CD4-positive, alpha-beta memory T cell (primary cell): ENCODE measurements at places on chromosomes 11 and 22.

- DNase-seq = no peak
These were observed 20.7 kb downstream of the DRD2 start for GRCh38 chr11:113454455-113454854.

DNA sequence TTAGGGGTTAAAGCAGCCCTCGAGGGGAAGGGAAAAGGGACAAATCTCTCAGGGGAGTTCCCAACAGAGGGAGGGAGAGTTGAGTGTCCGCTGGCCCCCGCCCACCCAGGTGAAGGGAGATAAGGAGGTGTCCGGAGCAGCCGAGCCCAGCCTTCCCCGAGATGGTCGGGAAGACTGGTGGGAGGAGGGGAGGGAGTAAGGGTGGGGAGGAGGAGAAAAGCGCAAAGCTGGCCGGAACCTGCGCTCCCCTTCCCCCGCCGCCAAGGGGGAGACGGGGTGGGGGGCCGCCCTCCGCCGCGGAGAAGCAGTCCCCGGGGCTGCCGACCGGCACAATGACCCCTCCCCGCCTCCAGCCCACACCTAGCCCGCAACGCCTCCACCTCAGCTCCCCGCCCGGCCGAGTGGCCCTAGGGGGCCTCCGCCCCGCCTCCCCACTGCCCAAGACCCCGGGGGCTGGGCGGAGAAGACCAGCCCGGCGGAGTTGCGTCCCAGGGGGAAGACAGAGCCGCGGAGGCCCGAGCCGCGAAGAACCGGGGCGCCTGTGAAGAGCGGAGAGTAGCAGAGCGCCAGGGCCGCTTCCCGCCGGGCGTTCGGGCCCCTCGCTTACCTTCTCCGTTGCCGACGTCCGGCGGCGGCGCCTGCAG lies 479 bp downstream of the RSF1 start:
- DNase-seq = no peak

DNA sequence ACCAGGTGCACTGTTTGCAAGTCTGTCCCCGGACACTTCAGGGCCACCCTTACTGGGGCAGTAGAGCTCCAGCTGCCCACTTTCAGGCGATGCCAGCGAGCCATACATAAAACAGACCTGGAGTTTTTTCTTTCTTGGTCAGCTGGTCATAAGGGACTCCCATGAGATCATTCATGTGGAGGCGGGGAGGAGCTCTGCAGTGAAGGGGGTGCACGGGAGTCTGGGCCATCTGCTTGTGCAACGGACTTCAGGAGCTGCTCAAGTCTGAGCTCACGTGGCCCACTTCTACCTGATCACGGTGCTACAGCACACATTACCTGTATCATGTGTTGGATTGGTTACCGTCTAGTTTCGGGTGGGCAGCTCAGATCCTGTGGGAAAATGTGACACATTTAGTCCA lies 9.2 kb upstream of the MRGPRF start:
- no peak for DNase-seq

- no peak for DNase-seq
These were observed 423.4 kb downstream of the GUCY1A2 start for GRCh38 chr11:106594751-106595351.

DNA sequence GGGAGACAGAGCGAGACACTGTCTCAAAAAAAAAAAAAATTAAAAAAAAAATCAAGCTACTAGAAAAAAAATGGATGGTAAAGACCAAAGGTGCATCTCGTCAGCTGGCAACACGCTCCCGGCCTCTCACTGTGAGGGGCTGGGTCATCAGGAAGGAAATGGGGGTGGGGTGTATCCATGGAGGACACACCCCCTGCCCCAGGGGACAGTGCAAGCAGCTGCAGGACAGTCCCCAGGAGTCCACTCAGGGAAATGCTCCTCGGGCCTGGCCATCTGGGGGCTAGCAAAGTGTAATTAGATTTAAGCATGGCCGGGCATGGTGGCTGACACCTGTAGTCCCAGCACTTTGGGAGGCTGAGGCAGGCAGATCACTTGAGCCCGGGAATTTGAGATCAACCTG lies 23.1 kb downstream of the TTLL1 start:
- no peak for DNase-seq

- DNase-seq = no peak
These were observed 44.2 kb downstream of the PPFIA1 start for GRCh38 chr11:70314730-70315129.

DNA sequence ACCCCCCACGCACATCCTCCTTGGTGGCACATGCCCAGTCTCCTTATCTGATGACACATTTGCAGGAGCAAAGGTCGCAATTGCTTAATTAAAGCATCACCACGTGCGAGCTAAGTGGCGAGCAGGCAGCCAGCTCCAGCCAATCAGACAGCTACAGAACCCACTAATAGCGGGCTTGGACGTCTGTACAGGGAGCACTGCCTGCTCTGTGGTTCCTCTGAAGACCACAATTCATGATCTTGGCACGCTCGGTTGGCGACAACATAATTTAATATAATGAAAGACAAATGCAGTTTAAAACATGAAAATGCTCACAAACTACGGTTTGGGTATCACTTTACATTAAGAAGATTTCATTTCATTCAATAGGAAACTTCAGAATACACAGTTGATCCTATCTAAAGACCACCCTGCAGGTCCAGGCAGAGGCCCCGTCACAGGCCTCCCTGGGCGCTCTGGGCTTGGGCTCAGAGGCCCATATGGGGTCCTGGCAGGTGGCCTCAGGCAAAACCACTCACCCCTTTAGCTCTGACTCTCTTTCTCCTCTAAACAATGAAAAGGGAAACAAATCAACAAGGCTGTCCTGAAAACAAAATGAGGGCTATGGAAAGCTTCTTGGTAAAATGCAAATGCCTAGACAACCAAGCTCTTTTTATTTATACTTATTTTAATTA lies 10.4 kb downstream of the PACSIN2 start:
- DNase-seq = no peak

GRCh38 chr11:45929486-45930030 lies 7.1 kb downstream of the LARGE2 start:
- DNase-seq = no peak

DNA sequence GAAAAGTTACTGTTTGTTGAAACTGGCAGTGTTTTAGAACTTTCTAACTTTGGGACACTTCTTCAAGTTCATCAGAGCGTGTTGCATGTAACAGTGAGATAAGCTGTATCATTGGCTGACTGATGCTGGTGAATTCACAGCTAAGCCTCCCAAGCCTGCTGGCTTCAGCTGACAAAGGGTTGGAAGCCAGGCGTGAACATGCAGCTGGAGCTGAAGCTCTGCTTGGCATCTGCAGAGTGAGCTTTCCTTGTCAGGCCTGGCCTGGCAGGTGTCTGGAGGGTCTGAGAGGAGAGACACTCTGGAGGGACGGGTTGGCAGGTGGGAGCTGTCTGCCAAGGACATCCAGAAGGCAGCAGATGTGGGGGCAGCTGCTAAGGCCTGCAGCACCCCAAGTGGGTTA lies 1.5 kb downstream of the AMPD3 start:
- DNase-seq = no peak

DNA sequence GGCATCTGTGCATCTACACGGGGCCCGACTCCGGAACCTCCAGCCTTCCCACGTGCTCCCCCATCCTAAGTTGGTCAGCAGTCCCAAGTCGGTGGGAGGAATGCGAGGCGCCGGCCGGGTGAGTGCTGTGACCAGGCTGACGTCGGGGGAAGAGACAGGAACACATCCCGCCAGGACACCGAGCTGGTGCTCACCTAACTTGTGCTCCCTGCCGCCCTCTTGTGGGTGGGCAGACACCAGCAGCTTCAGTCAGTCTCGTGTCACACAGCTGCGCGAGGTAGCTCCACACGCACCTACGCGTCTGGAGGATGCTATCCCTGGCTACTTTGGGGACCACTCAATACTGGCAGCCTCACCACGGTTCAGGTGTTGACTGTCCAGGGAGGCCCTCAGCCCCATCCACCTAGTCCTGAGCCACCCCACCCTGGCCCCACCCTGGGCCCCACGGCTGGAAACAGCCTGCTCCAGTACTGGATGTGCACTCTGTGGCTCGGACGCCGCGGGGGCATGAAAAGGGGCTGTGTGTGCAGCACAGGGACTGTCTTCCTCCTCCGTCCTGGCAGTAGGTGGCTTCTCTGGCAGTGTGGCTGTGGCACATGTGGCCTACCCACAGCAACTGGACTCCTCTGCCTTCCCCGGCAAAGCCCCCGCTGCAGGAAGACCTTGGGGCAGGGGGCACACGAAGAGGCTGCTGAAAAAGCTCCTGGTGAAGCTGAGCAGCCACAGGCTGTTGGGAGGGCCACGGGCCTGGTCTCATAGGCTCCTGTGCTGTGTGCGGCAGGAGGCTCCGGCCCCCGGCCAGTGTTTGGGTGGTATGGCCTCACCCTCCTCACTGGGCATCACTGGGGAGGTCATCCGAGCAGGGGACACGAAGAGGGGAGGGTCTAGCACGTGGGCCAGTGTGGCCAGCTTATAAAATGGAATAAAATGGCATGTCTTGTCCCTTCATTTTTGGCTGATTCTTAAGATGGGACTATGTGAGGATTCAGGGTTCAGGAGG lies 11.2 kb upstream of the BID start:
- DNase-seq = peak; percentile 63

DNA sequence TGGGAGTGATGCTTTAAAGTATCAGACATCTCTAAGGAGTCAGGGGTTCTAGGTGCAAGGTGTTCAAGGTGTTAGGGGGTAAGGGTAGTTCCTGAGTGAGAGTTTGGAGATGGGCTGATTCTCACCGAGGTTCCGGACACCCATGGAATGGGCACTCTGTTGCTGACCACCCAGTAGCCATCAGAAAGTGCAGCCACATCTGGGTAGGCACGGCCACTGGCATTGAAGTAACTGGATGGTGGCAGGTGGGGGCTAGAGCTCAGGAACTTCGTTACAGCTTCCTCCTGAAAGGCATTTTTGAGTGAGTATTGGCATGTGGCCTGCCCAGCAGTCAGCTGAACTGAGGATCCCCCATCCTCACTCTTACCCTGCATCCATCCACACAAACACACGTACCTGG lies 3.0 kb upstream of the TAF10 start:
- DNase-seq = no peak

DNA sequence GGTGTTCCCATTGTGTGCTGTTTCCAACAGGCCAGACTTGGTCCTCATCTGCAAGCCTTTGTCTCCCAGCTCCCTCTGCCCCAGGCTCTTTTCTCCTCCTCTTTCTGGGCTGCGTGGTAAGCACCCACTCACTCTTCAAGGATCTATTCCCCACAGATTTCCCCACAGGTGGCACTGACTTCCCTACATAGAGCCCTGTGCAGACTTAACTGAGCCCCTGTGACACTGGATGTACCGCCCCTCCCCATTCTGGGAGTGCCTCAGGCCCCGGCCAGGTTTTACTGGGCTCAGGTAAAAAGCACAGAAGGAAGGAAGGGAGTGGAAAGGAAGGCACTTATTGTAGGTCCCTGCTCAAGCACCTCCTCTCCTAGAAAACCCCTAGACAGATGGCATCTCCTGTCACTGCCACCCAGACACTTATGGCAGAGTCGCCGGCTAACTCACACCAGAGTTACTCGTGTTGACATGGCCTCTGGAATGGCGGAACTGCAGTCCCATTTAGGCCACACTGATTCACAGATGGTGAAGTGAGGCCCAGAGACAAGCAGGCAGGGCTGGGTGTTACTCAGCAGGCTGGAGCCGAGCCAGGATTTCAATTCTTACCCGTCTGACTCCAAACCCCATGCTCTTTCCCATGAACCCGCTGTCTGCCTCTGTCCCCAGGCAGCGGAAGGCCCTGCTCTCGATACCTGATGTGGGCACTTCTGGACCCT lies 47.2 kb downstream of the LRRC32 start:
- DNase-seq = no peak

- no peak for DNase-seq
These were observed 24.6 kb downstream of the ATXN10 start for GRCh38 chr22:45696227-45696626.

DNA sequence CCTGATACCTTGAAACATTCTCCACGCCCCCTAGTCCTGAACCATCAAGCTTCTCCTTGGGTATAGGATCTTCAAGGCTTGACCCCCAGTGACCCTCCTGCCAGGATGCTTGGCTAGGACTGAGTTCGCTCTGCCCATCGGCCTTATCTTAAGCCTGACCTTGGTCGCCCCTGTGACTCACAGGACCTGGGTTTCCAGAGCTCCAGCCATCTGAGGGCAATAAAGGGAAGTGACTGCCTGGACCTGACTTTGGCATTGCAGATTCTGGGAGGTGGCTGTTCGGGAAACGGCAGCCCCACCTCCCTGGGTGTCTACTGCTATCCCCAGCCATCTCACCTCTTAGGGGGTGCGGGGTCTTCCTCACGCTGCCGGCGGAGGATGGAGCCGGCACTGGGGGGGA lies 15.4 kb downstream of the CARD10 start:
- no peak for DNase-seq

- DNase-seq = no peak
These were observed 914.5 kb downstream of the METTL15 start for GRCh38 chr11:29022676-29023075.

GRCh38 chr11:63567044-63567840 lies 4.1 kb upstream of the PLAAT2 start:
- peak; percentile 94 for DNase-seq

GRCh38 chr22:48097723-48098122 lies 1335.3 kb downstream of the TBC1D22A start:
- DNase-seq = no peak

DNA sequence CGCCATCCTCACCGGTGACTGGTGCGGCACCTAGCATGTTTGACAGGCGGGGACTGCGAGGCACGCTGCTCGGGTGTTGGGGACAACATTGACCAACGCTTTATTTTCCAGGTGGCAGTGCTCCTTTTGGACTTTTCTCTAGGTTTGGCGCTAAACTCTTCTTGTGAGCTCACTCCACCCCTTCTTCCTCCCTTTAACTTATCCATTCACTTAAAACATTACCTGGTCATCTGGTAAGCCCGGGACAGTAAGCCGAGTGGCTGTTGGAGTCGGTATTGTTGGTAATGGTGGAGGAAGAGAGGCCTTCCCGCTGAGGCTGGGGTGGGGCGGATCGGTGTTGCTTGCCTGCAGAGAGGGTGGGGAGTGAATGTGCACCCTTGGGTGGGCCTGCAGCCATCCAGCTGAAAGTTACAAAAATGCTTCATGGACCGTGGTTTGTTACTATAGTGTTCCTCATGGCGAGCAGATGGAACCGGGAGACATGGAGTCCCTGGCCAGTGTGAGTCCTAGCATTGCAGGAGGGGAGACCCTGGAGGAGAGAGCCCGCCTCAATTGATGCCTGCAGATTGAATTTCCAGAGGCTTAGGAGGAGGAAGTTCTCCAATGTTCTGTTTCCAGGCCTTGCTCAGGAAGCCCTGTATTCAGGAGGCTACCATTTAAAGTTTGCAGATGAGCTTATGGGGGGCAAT lies 1.1 kb downstream of the NEAT1 start:
- DNase-seq = peak; percentile 59

DNA sequence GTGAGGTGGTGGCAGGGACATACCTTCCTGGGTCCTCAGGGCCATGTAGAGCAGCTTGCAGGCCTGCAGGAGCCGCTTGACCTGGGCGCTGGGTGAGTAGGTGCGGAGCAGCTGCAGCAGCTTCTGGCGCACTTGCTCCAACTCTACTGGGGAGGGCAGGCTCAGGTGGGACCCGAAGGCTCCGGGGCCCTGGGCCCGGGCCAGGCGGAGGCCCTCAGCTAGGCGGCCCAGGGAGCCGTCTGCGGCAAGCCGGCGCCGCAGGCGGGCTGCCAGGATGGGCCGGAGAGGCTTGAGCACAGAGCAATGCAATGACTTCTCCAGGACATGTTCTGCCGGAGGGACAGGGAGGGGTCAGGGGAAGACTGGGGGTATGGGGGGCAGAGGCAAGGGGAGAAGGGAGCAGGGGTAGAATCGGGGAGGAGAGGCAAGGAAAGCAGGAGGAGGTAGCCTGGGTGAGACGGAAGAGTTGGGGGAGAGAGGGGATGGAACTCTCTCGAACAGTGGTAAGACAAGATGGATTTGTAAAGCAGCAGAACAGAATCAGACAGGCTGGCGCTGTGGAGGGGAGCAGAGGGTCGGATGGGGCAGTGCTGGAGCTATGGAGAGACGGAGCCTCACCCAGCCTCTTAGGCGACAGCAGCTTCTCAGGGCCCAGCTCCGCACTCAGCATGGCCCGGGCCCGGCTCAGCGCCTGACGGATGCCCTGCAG lies 2.2 kb downstream of the RIN1 start:
- no peak for DNase-seq
